Head of caudate nucleus (tissue), 42 donors: ENCODE measurements at places on chromosomes 7 and 10.
A peak's percentile ranks its signal among the peaks of the same experiment; 100 is the strongest.

DNA sequence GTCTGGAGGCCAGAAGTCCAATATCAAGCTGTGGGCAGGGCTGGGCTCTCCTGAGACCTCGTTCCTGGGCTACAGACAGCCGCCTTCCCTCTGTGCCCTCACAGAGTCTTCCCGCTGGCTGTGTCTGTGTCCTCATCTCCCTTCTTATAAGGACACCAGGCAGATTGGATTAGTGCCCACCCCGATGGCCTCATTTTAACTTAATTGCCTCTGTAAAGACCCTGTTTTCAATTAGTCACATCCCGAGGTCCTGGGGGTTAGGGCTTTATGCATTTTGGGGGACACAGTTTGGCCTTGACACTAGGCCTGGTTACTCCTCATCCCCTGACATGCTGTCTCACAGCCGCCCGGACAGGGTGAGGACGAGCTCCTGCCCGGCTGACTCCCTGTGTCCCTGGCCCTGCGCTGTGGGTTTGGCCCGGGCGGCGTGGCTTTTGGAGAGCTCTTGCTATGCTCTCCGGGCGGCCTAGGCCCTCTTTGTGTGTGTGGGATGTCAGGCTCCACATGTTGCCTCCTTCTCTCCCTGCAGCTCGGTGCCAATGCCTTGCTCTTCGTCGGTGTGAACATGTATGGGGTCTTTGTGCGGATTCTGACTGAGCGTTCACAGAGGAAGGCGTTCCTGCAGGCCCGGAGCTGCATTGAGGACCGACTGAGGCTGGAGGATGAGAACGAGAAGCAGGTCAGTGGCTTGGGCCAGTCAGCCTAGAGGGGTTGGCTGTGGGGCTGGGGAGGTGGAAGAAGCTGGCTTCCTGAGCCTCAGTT is 18.2 kb downstream of the ADCY1 start:
- DNase-seq = no peak

- DNase-seq = no peak
Measured at GRCh38 chr10:33653584-33654367, 319.3 kb upstream of the NRP1 start.

- peak; percentile 62 for DNase-seq
Measured at GRCh38 chr7:132075515-132075914, 500.8 kb downstream of the PLXNA4 start.

GRCh38 chr10:124725791-124726190 is 18.4 kb downstream of the FAM53B start:
- DNase-seq = no peak

GRCh38 chr10:110457851-110458250 is 39.9 kb upstream of the DUSP5 start:
- DNase-seq = no peak

DNA sequence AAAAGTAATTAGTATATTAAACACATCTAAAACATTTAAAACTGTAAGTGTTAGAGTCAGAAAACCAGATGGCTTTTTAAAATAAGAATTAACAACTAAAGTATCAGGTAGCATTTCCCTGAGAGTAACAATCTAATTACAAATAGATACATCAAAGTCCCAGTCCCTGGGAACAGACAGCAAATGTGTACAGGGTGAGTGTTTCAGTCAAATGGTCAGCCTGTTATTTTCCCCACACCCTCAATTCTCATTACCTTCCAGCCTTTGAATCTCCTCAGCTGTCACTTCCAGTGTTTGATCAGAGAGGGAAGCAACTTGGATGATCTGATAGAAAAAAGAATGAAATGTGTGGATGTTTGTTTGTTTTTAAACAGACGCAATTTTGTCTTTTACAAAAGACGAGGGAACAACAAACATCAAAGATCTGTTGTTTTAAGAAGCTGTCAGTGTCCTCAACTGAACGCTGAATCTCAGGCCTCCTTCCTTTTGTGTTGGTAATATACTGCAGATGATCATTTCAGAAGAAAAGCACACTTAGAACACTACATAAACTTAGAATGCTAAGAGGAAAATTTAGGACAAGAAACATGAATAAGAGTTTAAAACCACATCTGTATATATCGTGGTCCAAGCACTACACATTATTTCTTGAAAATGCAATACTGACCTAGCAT is 29.8 kb downstream of the CEP41 start:
- DNase-seq = no peak

GRCh38 chr10:121324678-121325213 is 273.5 kb downstream of the FGFR2 start:
- no peak for DNase-seq

DNA sequence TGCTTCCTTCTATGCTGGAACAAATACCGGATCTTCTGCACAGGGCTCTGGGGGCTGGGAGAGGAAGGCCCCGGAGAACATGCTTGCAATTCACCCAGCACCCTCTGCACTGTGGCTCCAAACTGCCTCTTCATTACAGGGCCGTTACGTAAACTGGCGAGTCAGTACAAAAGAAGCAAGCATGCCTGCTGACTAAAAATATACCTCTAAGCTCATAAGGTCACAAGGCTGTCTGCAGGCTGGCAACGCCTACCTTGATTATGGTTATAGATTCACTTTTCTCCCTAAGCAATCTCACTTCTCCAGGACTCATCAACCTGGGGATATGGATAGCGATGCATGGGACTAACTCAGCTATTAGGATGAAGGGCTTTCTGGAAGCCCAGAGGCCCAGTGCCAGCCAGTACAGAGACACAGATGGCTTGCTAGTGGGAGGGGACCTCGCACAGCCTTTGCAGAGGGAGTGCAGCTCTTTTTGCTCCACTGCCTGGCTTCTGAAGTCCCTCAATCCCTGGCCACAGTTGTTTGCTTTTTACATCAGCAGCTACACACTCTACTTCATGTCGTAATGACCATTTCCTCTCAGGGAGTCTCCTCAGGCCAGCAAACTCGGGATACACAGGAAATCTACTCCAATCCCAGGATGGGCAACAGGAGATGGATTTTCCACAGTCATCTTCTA is 96.1 kb downstream of the SH3PXD2A start:
- DNase-seq = peak; percentile 63

DNA sequence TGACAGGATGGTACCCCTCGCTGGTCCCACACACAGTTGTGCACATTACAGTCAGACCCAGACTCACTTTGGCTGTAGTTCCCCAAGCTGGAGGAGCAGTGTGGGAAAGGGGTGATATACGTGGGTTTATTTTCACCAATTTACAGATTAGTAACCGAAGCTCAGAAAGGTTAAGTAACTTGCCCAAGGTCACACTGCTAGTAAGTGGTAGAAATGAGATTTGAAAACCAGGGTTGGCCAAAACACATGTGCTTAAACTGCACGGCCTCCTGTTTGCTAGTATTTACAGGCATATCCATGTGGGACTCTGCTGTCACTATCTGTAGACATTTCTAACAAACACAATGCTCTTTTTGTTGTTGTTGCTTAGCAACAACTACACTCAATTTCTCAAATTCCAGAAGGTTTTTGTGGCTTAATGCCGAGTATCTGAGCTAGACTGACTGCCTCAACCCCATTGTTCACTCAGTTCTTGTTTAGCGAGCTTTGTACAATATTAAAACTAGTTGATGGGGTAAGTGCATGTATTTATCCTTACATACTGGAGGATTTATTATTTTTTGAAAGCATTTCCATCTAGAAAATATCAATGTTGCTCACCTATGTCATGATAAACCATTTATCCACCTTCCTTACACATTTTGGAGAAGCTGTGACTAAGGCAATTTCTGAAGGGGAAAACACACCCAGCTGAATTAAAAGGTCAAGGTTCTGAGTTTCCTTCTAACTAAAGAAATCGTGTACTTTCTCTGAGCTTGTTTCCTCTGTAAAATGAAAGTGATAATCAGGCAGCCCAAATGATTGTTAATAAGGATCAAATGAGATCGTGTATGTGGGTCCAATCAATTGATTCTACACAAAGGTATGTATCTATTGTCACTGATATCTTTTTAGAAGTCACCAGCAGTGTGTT is 5.3 kb upstream of the TMEM139 start:
- DNase-seq = peak; percentile 39

GRCh38 chr7:157000741-157001653 is 9.5 kb downstream of the MNX1 start:
- DNase-seq = no peak

GRCh38 chr7:11951909-11952308 is 119.9 kb upstream of the THSD7A start:
- peak; percentile 60 for DNase-seq

- no peak for DNase-seq
Measured at GRCh38 chr10:127908106-127908958, 1.4 kb downstream of the PTPRE start.

DNA sequence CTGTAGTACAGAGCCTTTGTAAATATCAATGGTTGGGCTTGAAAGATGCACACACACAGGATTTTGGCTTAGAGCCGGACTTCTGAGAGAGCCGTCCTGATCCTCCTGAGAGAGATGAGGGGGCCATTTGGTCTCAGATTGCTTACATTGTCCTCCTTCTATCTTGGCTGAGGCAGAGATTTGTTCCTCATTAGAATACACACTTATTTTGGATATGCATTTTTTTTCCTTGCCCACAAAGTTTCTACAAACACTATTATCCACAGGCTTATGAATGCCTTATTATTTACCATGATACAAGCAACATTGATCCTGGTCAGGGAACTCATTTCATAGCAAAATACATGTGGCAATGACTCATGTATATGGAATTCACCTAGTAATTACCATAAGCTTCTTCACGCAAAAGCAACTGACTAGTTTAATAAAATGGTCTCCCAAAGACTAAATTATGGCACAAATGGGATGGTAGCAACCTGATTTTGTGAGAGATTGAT is 175.3 kb downstream of the MDFIC start:
- DNase-seq = no peak

- DNase-seq = no peak
Measured at GRCh38 chr7:27148756-27149641, 1.4 kb upstream of the HOXA6 start.

- DNase-seq = no peak
Measured at GRCh38 chr10:97570146-97570788, 2.3 kb upstream of the ANKRD2 start.
